ENCODE measurements at places on chromosomes 16 and 17.

- no peak for DNase-seq
Measured at GRCh38 chr17:9364837-9365430, 210.7 kb downstream of the STX8 start.

DNA sequence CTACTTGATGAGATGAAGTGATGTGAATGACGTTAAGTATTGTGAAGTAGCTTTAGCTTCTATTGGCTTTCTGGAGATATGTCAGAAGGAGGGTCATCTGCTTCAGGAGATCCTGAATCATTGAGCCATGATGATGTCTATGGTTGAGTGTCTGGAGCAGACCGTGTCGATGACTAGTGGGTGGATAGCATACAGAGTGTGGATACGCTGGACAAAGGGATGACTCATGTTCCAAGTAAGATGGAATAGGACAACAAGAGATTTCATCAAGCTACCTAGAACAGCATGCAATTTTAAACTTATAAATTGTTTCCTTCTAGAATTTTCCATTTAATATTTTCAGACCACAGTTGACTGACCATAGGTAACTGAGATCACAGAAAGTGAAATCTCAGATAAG lies 116.1 kb upstream of the RBBP6 start:
- DNase-seq, result no peak

DNA sequence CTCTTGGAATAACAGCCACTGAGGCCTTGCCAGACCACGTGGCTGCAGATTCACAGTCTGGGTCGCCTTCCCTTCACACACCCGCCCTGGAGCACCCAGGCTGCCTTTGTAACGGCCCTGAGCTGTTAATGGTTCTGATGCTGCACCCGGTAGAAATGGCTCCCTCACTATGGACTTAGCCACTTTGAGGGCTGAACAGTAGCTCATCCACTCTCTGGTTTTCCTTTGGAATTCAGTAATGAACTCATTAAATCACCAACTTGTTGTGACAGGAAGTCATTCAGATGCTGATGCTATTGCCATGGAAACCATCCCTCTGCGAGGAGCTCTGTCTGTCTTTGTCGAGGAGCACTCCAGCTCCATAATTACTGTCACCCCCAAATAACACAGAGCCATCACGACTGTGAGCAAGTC lies 59.2 kb downstream of the CDK5R1 start:
- no peak for DNase-seq

DNA sequence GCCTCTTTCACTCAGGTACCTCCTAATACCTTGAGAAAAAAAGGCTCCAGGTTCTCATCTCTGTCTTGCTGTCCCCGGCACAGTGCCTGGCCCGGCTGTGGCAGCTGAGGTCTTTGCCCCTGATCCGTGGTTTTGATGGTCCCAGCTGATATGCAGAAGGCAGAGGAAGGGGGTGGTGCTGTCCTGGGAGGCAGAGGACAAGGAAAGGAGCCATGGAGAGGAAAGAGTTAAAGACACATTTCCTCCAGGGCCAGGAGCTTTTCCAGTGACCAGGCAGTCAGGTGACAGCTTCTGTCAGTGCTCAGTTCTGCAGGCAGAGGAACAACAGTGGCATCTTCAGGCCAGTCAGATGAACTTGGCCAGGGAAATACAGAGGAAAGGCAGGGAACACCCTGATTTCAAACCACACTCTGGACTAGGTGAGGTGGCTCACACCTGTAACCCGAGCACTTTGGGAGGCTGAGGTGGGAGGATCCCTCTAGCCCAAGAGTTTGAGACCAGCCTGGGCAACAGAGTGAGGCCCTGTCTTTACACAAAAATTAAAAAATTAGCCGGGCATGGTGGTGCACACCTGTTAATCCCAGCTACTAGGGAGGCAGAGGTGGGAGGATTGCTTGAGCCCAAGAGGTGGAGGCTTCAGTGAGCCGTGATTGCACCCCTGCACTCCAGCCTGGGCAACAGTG lies 3.3 kb upstream of the COG1 start:
- DNase-seq, result peak; percentile 31

Data from activated effector memory CD4-positive, alpha-beta T cell treated with anti-CD3 and anti-CD28 coated beads, Interleukin-2, amount 50 U/mL, for 16 hours (primary cell).